ENCODE measurements at places on chromosomes 2 and 18.

- DNase-seq = no peak
Measured at GRCh38 chr2:152071092-152071491, 27.8 kb downstream of the CACNB4 start.

GRCh38 chr2:191015831-191016230 is 1.9 kb upstream of the STAT1 start:
- DNase-seq = no peak

GRCh38 chr2:234633581-234634230 is 136.8 kb upstream of the ARL4C start:
- DNase-seq = no peak

- no peak for DNase-seq
Measured at GRCh38 chr18:25495606-25496005, 143.6 kb upstream of the ZNF521 start.

GRCh38 chr2:156901373-156902031 is 356.0 kb upstream of the GALNT5 start:
- no peak for DNase-seq

DNA sequence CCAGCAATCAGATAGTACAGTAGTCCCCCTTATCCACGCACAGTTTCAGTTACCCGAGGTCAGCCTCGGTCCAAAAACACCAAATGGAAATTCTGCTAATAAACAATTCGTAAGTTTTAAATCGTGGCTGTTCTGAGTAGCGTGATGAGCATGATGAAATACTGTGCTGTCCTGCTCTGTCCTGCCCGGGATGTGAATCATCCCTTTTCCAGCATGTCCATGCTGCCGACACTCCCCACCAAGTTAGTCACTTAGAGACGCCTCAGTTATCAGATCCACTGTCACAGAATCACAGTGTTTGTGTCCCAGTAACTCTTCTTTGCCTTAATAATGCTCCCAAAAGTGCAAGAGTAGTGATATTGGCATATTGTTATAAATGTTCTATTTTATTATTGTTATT is 62.1 kb downstream of the MEX3C start:
- no peak for DNase-seq

- no peak for DNase-seq
Measured at GRCh38 chr2:172768401-172768800, 32.8 kb downstream of the RAPGEF4 start.

DNA sequence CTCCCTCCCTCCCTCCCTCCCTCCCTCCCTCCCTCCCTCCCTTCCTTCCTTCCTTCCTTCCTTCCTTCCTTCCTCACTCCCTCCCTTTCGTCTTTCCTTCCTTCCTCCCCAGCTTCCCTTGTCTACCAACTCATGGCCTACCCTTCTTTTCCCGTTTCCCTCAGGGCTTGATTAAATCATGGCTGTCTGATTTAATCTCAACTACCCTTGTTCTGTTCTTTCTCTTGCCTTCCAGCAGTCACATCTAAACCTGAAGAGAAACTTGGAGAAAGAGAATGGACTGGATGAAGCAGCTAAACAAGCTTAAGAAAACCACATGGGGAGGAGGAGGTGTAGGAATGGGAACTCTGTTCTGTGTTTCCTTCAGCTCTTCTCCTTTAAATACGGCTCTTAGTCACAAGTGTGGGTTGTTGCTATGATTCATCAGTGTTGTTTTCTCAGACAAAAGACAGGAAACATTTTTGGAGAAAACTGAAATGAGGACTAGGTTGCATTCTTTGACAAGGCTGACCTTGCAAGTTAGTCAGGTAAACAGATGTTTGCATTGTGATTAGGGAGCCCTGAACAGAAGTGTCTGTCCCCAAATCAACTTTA is 177.9 kb downstream of the LRRTM1 start:
- DNase-seq = no peak

GRCh38 chr2:144206019-144206418 is 313.9 kb downstream of the ZEB2 start:
- DNase-seq = no peak

GRCh38 chr2:174117951-174118930 is 130.1 kb downstream of the OLA1 start:
- DNase-seq = no peak

GRCh38 chr2:191666732-191667131 is 11.2 kb upstream of the NABP1 start:
- no peak for DNase-seq

- no peak for DNase-seq
Measured at GRCh38 chr2:180516232-180516631, 464.2 kb upstream of the UBE2E3 start.

GRCh38 chr18:10726198-10727068 is 200.6 kb downstream of the NAPG start:
- no peak for DNase-seq

DNA sequence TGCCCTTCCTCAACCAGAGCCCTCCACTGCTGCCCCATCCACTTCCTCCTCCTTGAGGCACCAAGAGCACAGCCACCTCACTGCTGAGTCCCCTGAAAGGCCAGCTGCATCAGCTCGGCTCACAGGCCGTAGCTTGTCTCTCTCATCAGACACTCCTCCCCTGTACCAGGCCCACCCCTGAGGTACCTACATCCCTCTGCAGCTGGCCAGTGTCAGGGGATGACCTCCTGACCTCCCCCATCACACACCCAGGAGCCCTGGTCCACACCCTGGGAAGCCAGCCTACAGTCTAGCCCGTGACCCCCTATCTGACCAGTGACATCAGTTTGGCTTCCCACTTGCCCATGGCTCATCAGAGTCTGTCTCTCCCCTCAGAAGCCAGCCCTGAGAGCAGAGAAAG is 205.6 kb downstream of the TNS1 start:
- DNase-seq = no peak

DNA sequence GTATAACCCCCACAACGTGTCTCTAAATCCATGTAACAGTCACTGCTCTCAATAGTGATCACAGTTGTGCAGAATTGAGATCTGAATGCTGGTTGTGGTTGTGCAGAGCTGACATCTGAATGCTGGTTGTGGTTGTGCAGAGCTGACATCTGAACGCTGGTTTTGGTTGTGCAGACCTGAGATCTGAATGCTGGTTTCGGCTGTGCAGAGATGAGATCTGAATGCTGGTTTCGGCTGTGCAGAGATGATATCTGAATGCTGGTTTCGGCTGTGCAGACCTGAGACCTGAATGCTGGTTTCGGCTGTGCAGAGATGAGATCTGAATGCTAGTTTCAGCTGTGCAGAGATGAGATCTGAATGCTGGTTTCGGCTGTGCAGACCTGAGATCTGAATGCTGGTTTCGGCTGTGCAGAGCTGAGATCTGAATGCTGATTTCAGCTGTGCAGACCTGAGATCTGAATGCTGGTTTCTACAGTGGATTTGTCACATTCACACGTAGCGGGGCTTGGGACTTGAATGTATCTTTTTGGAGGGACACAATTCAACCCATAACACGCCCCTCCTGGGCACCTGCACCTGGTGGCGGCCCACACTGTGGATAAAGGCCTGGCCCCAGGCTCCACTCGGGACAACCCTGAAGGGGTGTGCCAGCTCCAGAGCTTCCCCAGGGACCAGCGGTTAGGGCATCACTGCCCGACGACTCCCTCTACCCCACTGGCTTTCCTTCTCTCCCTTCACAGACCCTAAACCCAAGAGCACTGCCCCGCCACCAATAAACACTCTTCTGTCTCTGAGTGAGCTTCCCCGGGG is 51.1 kb upstream of the SLC66A3 start:
- DNase-seq = no peak

- DNase-seq = no peak
Measured at GRCh38 chr2:233816771-233817170, 37.6 kb downstream of the HJURP start.

- no peak for DNase-seq
Measured at GRCh38 chr18:11147962-11148679, 1.2 kb downstream of the PIEZO2 start.
